ENCODE measurements at places on chromosomes 3 and 15. TPM values are rescaled to one million over a fixed set of nuclear protein-coding genes. Genes with fewer than 3 reads are reported as not detected.

The IMPG2 gene
- total RNA-seq, result 0.72 TPM

The THPO gene
- not detected for total RNA-seq

The CRBN gene
- 150 TPM for total RNA-seq

The CHRM5 gene
- not detected for total RNA-seq

The PARP6 gene
- 111 TPM for total RNA-seq

The UNC13C gene
- not detected for total RNA-seq

The LHFPL4 gene
- not detected for total RNA-seq

The GOLGA6A gene
- total RNA-seq, result 0.20 TPM

The ZKSCAN7 gene
- total RNA-seq, result 4.2 TPM

The UBE2Q2 gene
- total RNA-seq, result 42.9 TPM

The POLR2M gene
- total RNA-seq, result 86.5 TPM

Measured in CD4-positive, alpha-beta memory T cell (primary cell).